Sigmoid colon (tissue), 7 donors: ENCODE measurements at places on chromosomes 4 and X. TPM values are rescaled to one million over a fixed set of nuclear protein-coding genes. Genes with fewer than 3 reads are reported as not detected.

CHST7 gene
- 1.2 TPM for polyA plus RNA-seq

STPG2 gene
- not detected for polyA plus RNA-seq

TMEM255A gene
- 1.8 TPM for polyA plus RNA-seq

GCNA gene
- polyA plus RNA-seq: 0.60 TPM

TSPAN5 gene
- 4.4 TPM for polyA plus RNA-seq
